ENCODE measurements at places on chromosomes 11 and 22.

DNA sequence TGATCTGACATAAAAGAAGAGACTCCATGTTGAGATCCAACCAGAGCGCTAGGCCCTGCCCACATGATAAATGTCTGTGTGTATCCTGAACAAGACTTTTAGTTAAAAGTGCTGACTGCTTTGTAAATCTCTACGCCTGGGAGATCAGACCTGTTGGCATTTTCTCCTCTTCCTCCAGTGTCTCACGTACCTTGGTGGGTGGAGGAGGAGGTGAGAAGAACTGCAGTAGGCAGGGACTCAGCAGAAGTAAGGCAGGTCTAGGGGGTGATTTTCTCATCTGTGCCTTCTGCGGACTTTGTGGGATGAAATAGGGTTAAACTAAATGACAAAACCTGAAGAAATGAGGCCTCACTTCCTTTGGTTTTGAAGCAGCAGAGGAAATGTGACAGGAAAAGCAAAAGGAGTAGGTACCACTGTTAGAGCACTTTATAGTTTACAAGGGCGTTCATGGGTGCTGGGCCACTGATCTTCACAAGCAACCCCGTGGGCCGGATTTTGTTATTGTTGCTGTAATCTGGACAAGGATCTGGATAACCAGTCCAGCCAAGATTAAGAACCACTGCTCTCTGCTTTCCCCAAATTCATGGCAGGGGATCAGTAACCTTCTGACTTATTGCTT, 36.7 kb upstream of the PLET1 start:
- no peak for DNase-seq

DNA sequence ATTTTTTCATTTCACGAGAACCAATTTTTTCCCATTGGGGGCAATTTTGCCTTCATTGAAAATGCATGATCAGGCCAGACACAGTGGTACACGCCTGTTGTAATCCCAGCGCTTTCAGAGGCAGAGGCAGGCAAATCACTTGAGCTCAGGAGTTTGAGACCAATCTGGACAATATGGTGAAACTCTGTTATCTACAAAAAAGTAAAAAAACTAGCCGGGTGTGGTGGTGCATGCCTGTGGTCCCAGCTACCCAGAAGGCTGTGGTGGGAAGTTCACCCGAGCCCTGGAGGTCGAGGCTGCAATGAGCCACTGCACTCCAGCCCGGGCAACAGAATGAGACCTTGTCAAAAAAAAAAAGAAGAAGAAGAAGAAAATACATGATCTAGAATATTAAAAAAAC, 19.2 kb upstream of the UPK3A start:
- no peak for DNase-seq

DNA sequence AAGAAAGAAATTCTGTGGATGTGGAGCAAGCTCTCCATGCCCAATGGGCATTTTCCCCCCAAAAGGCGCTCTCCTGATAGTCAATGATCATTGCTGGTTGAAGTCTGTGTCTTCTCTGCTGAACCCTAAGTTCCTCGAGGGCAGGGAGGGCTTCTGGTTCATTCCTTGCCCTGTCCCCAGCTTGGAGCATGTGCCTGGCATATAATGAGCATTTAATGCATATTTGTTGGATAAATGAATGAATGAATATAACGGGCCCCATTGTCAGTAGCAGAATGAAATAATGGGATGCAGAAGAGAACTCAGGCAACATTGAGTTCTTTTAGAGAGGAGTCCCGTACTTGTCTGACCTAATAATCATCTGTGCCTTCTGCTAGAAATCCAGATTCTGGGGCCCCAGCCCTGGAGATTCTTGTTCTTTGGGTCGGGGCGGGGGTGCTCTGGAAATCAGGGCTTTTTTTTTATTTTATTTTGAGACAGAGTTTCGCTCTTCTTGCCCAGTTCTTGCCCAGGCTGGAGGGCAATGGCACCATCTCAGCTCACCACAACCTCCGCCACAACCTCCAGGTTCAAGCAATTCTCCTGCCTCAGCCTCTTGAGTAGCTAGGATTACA, 64.4 kb downstream of the CD82 start:
- DNase-seq = no peak

- DNase-seq = no peak
These were observed 27.5 kb downstream of the ADAMTS8 start for GRCh38 chr11:130400781-130401483.

GRCh38 chr22:36467042-36467810, 14.2 kb downstream of the TXN2 start:
- DNase-seq = no peak
